Sciatic nerve (tissue), 2 donors: ENCODE measurements at places on chromosomes 1 and 21. TPM values are rescaled to one million over a fixed set of nuclear protein-coding genes. Genes with fewer than 3 reads are reported as not detected.

DNA sequence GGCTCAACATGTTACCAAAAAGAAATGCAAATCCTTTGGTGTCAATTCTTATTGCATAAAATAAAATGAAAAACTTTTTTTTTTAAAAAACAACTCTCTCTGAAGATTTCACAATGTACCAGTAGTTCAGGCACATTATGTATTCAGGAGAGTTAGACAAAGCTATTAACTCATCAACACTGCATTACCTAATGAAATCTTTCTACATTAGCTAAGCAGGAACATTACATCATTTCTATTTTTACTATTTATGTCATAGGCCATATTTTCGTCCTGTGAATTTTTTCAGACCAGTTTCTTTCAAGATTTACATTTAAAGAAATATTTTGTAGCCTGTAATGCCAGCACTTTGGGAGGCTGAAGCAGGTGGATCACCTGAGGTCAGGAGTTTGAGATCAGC, 366.2 kb downstream of the USH2A start:
- no peak for DNase-seq

DNA sequence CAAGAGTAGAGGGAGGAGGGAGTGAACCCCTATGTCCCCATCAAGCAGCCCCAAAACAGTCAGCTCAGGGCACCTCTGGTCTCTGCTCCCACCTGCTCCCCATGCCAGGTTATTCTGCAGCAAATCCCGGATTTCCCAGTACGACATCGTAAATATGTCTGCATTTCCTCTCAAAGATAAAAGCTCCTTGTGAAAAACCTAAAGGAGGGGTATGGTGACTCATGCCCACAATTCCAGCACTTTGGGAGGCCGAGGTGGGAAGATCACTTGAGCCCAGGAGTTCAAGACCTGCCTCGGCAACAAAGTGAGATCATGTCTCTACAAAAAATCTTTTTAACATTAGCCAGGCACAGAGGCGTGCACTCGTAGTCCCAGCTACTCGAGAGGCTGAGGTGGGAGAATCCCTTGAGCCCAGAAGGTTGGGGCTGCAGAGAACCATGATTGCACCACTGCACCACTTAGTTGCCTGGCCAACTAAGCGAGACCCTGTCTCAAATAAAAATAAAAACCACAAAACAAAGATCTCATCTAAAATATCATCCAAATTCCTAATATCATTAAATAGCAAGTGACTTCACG, 7.1 kb downstream of the ACOT7 start:
- no peak for DNase-seq

GRCh38 chr1:208357644-208358507, 113.7 kb upstream of the PLXNA2 start:
- DNase-seq: no peak

DNA sequence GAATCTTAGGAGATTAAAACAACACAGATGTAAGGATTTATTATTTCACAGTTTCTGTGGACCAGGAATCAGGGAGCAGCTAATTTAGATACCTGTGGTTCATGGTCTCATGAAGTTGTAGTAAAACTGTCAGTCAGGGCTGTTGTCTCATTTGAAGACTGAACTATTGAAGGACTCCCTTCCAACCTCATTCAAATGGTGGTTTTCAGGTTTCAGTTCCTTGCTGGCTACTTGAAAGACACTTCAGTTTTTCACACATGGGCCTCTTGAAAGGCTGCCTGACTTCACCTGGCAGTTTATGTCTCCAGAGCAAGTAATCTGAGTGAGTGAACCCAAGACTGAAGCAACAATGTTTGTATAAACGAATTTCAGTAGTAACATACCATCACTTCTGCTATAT, 915.9 kb downstream of the PLA2G4A start:
- DNase-seq: no peak

DNA sequence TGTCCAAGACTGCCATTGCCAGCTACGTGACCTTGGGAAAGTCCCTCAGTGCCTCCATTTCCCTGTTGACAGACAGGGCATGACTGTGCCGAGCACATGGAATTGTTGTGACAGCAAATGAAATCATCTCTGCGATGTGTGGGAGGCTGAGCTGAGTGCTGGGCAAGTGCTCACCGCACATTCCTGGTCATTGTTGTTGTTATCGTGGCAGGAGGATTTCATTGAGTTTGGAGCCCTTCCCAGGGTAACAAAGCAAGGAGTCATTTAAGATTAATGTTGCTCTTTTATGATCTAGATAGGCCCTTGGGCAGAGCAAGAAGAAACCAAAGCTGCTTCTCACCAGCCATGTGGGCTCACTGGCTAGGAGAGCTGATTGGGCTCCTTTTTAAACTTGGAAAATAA, 39.6 kb upstream of the ITPKB start:
- no peak for DNase-seq

- no peak for DNase-seq
Observed at GRCh38 chr1:93695411-93696005, 13.9 kb upstream of the BCAR3 start.

- DNase-seq: no peak
Observed at GRCh38 chr1:184270556-184270955, 116.3 kb upstream of the C1orf21 start.

- no peak for DNase-seq
Observed at GRCh38 chr1:183831311-183831710, 26.4 kb downstream of the RGL1 start.

GRCh38 chr1:87367549-87367948, 38.9 kb downstream of the LMO4 start:
- no peak for DNase-seq

DNA sequence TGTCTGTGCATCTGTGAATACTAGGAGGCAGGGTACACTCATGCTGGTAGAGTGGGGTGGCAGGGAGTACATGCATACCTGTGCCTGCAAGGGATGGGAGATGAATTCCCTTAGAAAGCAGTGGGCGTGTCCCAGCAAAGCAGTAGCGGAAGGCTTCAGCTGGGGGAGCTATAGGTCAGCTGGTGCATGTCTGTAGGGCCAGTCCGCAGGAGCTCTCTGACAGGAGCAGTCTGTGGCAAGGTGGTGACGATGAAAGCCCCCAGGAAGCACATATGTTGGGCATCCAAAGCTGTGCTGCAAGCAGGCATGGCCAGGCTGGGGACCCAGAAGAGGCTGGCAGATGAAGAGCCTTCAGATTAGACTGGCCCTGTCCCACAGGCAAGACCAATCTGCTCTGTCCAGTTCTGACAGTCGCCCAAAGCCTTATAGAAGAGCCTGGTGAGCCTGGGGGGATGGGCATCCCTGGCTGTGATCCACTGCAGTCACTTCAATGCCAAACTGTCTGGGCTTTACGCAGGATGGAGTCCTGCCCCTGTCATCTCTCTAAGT, 1.8 kb upstream of the OR2M4 start:
- DNase-seq: no peak

- no peak for DNase-seq
Observed at GRCh38 chr1:66175098-66175497, 358.9 kb upstream of the SGIP1 start.

GRCh38 chr1:161069241-161069640, 450 bp downstream of the ARHGAP30 start:
- no peak for DNase-seq

GRCh38 chr1:157785248-157785647, 8.3 kb upstream of the FCRL2 start:
- no peak for DNase-seq

- DNase-seq: no peak
Observed at GRCh38 chr1:229693129-229693900, 67.3 kb downstream of the URB2 start.

- no peak for DNase-seq
Observed at GRCh38 chr1:114263343-114263742, 109.7 kb upstream of the SYT6 start.

Gene CHD5
- 0.09 TPM for total RNA-seq

Gene ARHGEF2
- 196 TPM for total RNA-seq

Gene CFHR4
- total RNA-seq: not detected

Gene SYDE2
- total RNA-seq: 18.3 TPM
